ENCODE measurements at places on chromosomes 3 and 15. TPM values are rescaled to one million over a fixed set of nuclear protein-coding genes. Genes with fewer than 3 reads are reported as not detected.

- H3K27ac ChIP-seq, result peak overlapping the region; percentile 8
- peaks cover 36% of the 10 kb centered on the region for H3K4me1 ChIP-seq
- no peaks in the 10 kb centered on the region for H3K27me3 ChIP-seq
- H3K4me3 ChIP-seq, result no peak overlapping the region
Measured at GRCh38 chr3:5138214-5138981, 16.3 kb downstream of the ARL8B start.

Gene GOLGA6L4
- not detected for total RNA-seq

Gene CTNNB1
- total RNA-seq, result 371 TPM

DNA sequence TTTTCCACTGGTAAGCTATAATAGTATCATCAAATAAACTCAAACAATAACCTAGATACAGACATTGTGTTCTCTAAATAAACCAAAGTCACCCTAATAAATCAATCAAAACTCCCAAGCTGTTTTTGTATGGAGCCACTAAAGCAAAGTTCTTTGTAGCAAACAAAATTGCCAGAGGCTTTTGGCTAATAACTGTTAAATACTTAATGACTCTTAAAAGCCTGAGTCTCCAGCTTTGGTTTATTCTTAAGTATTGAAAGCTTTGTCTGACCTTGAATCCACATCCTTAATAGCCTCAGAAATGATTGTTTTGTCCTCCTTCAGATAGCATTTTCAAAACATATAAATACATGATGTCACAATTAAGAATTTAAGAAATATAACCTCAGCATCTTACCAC is 725.3 kb downstream of the SI start:
- no peak overlapping the region for H3K27ac ChIP-seq
- H3K36me3 ChIP-seq, result no peaks in the 10 kb centered on the region
- H3K4me3 ChIP-seq, result no peak overlapping the region
- H3K4me1 ChIP-seq, result no peaks in the 10 kb centered on the region
- DNase-seq, result no peak
- no peaks in the 10 kb centered on the region for H3K27me3 ChIP-seq

Gene CSTA
- total RNA-seq, result not detected

DNA sequence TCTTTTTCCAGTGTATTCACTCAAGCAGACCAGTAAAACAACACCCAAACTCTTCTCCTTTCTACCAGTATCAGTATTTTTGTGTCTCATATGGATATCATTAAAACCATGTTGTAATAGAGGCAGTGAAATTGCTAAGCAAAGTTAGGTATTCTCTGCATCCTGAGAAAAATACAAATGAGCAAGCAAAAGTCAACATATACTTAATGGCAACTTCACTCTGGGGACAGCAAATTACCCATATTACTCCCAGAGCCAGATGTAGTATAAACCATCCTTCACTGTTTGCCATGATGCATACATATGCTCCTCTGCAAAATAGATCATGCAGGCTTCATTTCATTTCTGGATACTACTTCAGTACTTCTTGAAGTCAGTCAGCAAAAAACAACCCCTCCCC is 22.1 kb downstream of the UBA5 start:
- H3K27me3 ChIP-seq, result no peaks in the 10 kb centered on the region
- peaks cover 70% of the 10 kb centered on the region for H3K36me3 ChIP-seq
- H3K4me1 ChIP-seq, result no peaks in the 10 kb centered on the region
- no peak overlapping the region for H3K4me3 ChIP-seq

DNA sequence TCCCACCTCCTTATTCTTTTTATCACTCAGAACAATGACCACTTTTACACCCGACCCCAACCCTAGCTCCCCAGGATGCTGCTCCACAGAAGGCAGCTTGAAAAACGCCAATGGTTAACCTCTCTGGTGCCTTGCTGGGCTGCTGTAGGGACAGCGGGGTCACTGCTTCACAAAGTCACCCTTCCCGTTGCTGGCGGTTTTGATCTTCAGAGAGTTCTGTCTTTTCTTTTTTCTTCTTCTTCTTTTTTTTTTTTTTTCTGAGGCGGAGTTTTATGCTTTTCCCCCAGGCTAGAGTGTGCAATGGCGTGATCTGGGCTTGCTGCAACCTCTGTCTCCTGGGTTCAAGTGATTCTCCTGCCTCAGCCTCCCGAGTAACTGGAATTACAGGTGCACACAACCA is 20.7 kb downstream of the CEP19 start:
- H3K4me1 ChIP-seq, result no peaks in the 10 kb centered on the region
- no peak overlapping the region for H3K4me3 ChIP-seq
- H3K27me3 ChIP-seq, result no peaks in the 10 kb centered on the region

- H3K27me3 ChIP-seq, result no peaks in the 10 kb centered on the region
- no peak for DNase-seq
- peaks cover 4% of the 10 kb centered on the region for H3K36me3 ChIP-seq
- H3K4me3 ChIP-seq, result no peak overlapping the region
- H3K4me1 ChIP-seq, result peaks cover 21% of the 10 kb centered on the region
Measured at GRCh38 chr3:58072052-58072762, 64.0 kb downstream of the FLNB start.

Gene CHRFAM7A
- total RNA-seq, result 0.21 TPM

DNA sequence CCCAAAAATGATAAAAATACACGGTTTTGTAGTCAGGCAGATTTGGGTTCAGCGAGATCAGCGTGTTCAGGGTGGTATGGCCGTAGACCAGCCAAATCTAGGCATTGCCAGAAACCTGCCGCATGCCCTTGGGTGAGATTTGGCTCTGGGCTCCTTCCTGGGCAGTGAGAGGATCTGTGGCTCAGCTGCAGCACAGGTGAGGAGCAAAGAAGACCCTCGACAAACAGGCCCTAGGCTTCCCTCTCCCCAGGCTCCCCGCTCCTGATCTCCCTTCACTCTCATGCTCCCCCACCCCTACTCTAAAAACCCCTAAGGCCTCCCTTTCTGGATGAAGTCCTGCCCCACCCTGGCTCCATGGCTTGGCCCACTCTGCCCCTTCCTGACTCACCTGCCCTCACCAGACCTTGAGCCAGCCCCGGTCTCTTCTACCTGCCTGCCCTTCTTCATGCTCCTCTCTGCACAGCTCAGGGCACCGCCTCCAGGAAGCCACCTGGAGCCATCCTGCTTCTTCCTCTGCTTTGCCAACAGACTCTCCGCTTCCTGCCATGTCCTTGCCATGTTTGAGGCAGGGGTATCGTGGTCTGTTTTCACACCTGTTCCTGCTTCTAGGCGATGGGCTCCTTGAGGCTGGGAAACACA is 88.1 kb downstream of the CORO2B start:
- no peak overlapping the region for H3K27ac ChIP-seq
- H3K4me3 ChIP-seq, result no peak overlapping the region
- no peaks in the 10 kb centered on the region for H3K36me3 ChIP-seq
- peak; percentile 30 for DNase-seq
- no peaks in the 10 kb centered on the region for H3K27me3 ChIP-seq

DNA sequence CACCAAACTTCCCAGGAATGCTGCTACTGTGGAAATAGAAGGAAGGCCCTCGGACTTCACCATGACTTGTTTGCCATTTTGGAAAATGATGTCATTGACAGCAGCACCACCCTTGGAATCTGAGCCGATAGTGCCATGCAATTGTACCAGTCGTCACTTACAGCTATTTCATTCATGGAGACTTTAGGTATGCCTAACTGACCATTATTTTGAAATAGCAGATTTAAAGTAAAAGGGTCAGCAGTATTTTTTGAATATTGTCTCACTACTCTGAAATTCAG is 66.0 kb upstream of the ARL8B start:
- no peaks in the 10 kb centered on the region for H3K36me3 ChIP-seq
- no peak overlapping the region for H3K27ac ChIP-seq
- DNase-seq, result no peak
- no peak overlapping the region for H3K4me3 ChIP-seq
- peaks cover 7% of the 10 kb centered on the region for H3K4me1 ChIP-seq
- H3K27me3 ChIP-seq, result no peaks in the 10 kb centered on the region

DNA sequence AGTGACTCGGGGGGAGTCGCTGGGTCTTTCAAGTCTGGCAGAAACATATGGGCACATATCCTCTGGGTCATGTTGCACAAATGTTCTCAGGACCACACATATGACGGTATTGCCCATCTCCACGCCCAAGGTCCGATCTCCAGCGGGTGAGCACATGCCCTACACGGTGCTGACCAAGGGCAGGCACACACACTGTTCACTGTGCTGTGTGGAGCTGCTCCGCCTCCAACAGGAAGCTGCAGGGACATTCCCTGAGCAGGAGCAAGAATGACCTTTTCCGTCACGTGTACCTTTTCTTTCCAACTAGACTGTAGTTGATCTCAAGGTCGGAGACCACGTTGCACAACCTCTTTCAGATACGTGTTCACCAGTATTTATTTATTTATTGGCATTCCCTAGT is 41.7 kb upstream of the B3GNT5 start:
- no peaks in the 10 kb centered on the region for H3K36me3 ChIP-seq
- H3K27ac ChIP-seq, result no peak overlapping the region
- no peaks in the 10 kb centered on the region for H3K4me1 ChIP-seq
- H3K27me3 ChIP-seq, result no peaks in the 10 kb centered on the region
- no peak overlapping the region for H3K4me3 ChIP-seq
- DNase-seq, result no peak

Gene C15orf61
- total RNA-seq, result 2.3 TPM

- H3K36me3 ChIP-seq, result no peaks in the 10 kb centered on the region
- H3K27me3 ChIP-seq, result no peaks in the 10 kb centered on the region
- no peak for DNase-seq
- H3K4me1 ChIP-seq, result no peaks in the 10 kb centered on the region
- no peak overlapping the region for H3K4me3 ChIP-seq
Measured at GRCh38 chr3:161556533-161556932, 59.9 kb downstream of the OTOL1 start.

Gene NMD3
- total RNA-seq, result 34.1 TPM

Gene SOX2
- 2.0 TPM for total RNA-seq

Gene DISP2
- 0.32 TPM for total RNA-seq

Gene ATP13A5
- not detected for total RNA-seq

DNA sequence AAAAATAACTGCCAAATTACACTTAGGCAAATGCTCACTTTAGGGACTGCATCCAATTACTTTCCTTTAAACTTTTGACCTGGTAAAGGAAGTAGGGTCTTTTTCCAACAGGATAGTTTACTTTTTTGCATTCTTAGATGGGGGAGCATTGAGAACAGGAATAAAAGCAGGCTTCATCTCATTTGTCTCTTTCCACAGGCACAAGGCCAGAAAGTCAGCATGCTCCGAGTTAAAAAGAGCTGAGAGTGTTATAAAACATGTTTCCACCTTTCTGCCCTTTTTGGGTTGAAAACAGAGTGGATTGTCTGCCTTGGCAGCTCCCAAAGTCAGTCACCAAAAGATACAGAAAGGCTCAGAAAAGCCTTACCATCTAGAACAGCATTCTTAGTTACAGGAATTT is 404.9 kb upstream of the ALCAM start:
- no peak for DNase-seq
- no peak overlapping the region for H3K4me3 ChIP-seq
- no peaks in the 10 kb centered on the region for H3K27me3 ChIP-seq
- no peak overlapping the region for H3K27ac ChIP-seq

DNA sequence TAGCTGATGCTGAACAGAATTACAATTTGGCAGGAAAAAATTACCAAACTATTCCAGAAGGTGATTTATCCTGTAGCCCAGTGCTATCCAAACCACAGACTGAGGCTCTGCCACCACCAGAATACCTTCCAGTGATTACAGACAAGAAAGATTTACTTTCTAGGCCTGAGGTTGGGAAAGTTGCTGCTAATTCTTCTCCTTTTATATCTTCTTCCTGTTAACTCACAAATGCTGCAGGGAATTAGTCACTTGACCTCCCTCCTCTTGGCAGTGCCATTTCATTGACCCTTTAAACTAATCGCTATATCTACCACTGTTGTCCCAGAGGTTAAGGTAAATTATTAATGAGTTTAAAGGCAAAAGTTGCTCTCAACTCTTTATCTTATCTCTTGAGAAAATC is 118.4 kb downstream of the CTNNB1 start:
- no peak overlapping the region for H3K27ac ChIP-seq
- H3K27me3 ChIP-seq, result no peaks in the 10 kb centered on the region
- H3K4me3 ChIP-seq, result no peak overlapping the region

- H3K27me3 ChIP-seq, result no peaks in the 10 kb centered on the region
- H3K27ac ChIP-seq, result no peak overlapping the region
- no peak overlapping the region for H3K4me3 ChIP-seq
- H3K4me1 ChIP-seq, result no peaks in the 10 kb centered on the region
Measured at GRCh38 chr15:58049520-58050227, 15.8 kb downstream of the ALDH1A2 start.

Gene CLDN18
- total RNA-seq, result 0.11 TPM

Gene WNT7A
- not detected for total RNA-seq
